Right ventricle myocardium inferior (tissue), 1 donor: ENCODE measurements at places on chromosomes 3 and 15. TPM values are rescaled to one million over a fixed set of nuclear protein-coding genes. Genes with fewer than 3 reads are reported as not detected.
A peak's percentile ranks its signal among the peaks of the same experiment; 100 is the strongest.

Gene ATP13A4
- total RNA-seq, result 0.38 TPM

DNA sequence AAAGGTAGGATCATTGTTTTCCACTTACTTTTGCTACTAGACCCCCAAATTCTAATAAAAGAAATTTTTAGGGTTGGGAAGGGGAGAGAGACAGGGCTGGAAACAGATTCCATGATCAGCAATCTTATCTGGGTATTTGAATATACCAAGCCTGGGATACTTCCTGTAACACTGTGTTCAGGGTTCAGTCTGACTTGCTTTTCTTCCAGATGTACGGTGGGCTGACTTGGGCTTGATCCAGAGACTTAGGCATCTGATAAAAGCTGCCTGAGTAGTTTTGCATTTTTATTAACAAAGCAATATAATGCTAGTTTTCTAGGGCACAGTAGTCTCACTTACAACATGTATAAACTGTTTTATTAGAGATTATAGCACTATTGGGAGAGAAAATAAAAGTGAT, 49.2 kb downstream of the KCNMB2 start:
- no peak for DNase-seq

- no peak for DNase-seq
These were observed 336.7 kb upstream of the FRG2C start for GRCh38 chr3:75327453-75327852.

- peak; percentile 63 for DNase-seq
These were observed 495 bp upstream of the COL7A1 start for GRCh38 chr3:48595526-48596121.

DNA sequence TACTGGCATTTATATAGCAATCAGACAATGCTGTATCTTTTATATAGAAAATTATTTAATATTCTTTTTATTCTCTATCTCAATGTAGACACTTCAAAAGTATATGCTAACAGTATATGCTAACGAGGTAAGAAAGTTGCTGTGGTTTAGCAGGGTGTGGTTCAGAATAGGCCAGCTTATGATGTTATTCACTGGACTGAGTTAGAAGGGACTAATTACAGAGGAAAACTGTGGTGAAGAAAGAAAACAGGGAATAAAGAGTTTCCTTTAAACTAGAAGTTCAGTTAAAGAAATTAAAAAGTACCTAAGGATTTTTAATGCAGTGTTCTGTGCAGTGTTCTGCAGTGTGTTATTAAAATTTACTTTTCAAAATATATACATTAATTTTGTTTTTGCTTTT, 59.4 kb downstream of the MYO9A start:
- no peak for DNase-seq
